ENCODE measurements at places on chromosomes 7 and 10. TPM values are rescaled to one million over a fixed set of nuclear protein-coding genes. Genes with fewer than 3 reads are reported as not detected.

NRG3 gene
- not detected for total RNA-seq

CALD1 gene
- total RNA-seq: 183 TPM

CALML3 gene
- total RNA-seq: 0.25 TPM

C7orf33 gene
- total RNA-seq: not detected

CPN1 gene
- total RNA-seq: not detected

VIPR2 gene
- not detected for total RNA-seq

ZNF25 gene
- 7.2 TPM for total RNA-seq

RARRES2 gene
- total RNA-seq: not detected

ATOH7 gene
- total RNA-seq: not detected

NEBL gene
- total RNA-seq: 30.6 TPM

INMT gene
- total RNA-seq: not detected

HTR5A gene
- total RNA-seq: not detected

TMEM184A gene
- total RNA-seq: 9.0 TPM

UPK3B gene
- total RNA-seq: 1.0 TPM

NPFFR1 gene
- not detected for total RNA-seq

All from MCF 10A (cell line).